ENCODE measurements at places on chromosomes 12 and 14. TPM values are rescaled to one million over a fixed set of nuclear protein-coding genes. Genes with fewer than 3 reads are reported as not detected.

AQP6 gene
- total RNA-seq: not detected

TAS2R46 gene
- total RNA-seq: 1.3 TPM

MAP3K12 gene
- 10.4 TPM for total RNA-seq

DNA sequence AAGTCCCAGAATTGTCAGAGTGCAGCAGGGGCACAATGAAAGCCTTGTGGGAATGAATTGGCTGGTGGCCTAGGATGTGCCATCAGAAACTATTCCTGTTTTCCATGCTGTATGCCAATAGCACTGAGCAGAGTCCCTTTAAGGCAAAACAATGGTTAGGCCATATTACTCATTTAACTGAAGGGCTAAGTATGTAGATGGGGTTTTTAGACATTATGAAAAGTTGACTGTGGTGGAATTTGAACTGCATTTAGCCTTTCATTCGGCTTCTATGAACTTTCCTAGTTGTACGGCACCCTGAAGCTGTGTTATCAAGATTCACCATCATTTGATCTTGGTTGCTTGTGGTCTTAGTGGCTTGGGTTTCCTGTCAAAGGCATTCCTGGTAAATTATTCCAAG, 24.8 kb downstream of the IL26 start:
- H3K4me1 ChIP-seq: no peaks in the 10 kb centered on the region
- no peak overlapping the region for H3K4me3 ChIP-seq
- H3K27me3 ChIP-seq: peaks cover 1% of the 10 kb centered on the region
- no peak overlapping the region for H3K27ac ChIP-seq
- DNase-seq: no peak

MORN3 gene
- total RNA-seq: 0.15 TPM

GRCh38 chr14:80946187-80946586, 4.6 kb upstream of the CEP128 start:
- H3K36me3 ChIP-seq: no peaks in the 10 kb centered on the region
- H3K4me3 ChIP-seq: no peak overlapping the region

FSCB gene
- total RNA-seq: not detected
